ENCODE measurements at places on chromosomes 16 and 17. TPM values are rescaled to one million over a fixed set of nuclear protein-coding genes. Genes with fewer than 3 reads are reported as not detected.

SLFN12L gene
- total RNA-seq: under 0.01 TPM

PLA2G10 gene
- not detected for total RNA-seq

GSDMA gene
- not detected for total RNA-seq

HSD3B7 gene
- 28.3 TPM for total RNA-seq

ARHGDIA gene
- 63.1 TPM for total RNA-seq

TNFSF13 gene
- total RNA-seq: 0.74 TPM

BOLA2 gene
- 37.1 TPM for total RNA-seq

MAP2K3 gene
- total RNA-seq: 8.8 TPM

C17orf67 gene
- total RNA-seq: 0.71 TPM

RASL10B gene
- 7.3 TPM for total RNA-seq

HAP1 gene
- under 0.01 TPM for total RNA-seq

ABI3 gene
- total RNA-seq: 0.09 TPM

ARL4D gene
- 36.0 TPM for total RNA-seq

CLEC16A gene
- 15.1 TPM for total RNA-seq

SMARCE1 gene
- 81.0 TPM for total RNA-seq

C16orf96 gene
- total RNA-seq: under 0.01 TPM

ST6GALNAC1 gene
- total RNA-seq: not detected

CFAP97D1 gene
- under 0.01 TPM for total RNA-seq

BMERB1 gene
- 53.2 TPM for total RNA-seq

G6PC1 gene
- total RNA-seq: not detected

SPATA32 gene
- total RNA-seq: 0.09 TPM

NPIPB13 gene
- 1.8 TPM for total RNA-seq

PDP2 gene
- total RNA-seq: 7.5 TPM

HOXB5 gene
- total RNA-seq: not detected

APOBR gene
- not detected for total RNA-seq

CCDC47 gene
- 55.9 TPM for total RNA-seq

HSPB9 gene
- total RNA-seq: not detected

ASGR2 gene
- not detected for total RNA-seq

NPIPA2 gene
- not detected for total RNA-seq

ARL5C gene
- not detected for total RNA-seq

VAT1L gene
- 30.9 TPM for total RNA-seq

SOCS1 gene
- total RNA-seq: 2.4 TPM

PRSS8 gene
- total RNA-seq: under 0.01 TPM

SDR42E1 gene
- 0.09 TPM for total RNA-seq

SLC38A8 gene
- not detected for total RNA-seq

STH gene
- not detected for total RNA-seq

SLC2A4 gene
- total RNA-seq: 0.28 TPM

TEKT1 gene
- total RNA-seq: not detected

ZMYND15 gene
- 0.14 TPM for total RNA-seq

UBB gene
- total RNA-seq: 4,718 TPM

TLCD3B gene
- 0.09 TPM for total RNA-seq

NPW gene
- total RNA-seq: 0.43 TPM

GRAPL gene
- not detected for total RNA-seq

TNFRSF17 gene
- not detected for total RNA-seq

TMEM11 gene
- 19.4 TPM for total RNA-seq

CHST6 gene
- 1.7 TPM for total RNA-seq

PLEKHG4 gene
- 5.6 TPM for total RNA-seq

ADAMTS18 gene
- under 0.01 TPM for total RNA-seq

TOM1L1 gene
- 14.8 TPM for total RNA-seq

NPIPA3 gene
- 0.57 TPM for total RNA-seq

MYH3 gene
- 0.43 TPM for total RNA-seq

All from smooth muscle cell of bladder (primary cell).